Bone marrow (tissue), 2 donors: ENCODE measurements at places on chromosomes 4 and X.

DNA sequence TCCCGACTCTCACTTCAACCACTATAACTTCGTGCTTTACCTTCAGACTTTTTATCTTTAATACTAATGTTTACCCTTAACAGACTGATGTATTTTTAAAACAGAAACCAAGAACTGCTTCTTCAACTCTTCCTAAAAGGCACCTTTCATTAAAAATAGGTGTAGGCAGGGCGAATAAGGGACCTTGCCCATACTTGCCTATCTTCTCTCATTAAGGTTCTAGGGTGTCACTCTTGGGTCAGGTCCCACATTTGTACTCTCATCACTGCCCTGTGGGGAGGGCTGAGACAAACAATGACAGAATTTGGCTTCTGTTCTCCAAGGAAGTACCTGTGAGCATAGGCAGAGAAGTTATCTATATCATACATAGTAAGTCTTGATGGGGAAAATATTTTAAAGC lies 69.7 kb downstream of the ANKRD50 start:
- DNase-seq: no peak

GRCh38 chr4:159864337-159864736 lies 761.5 kb downstream of the RAPGEF2 start:
- no peak for DNase-seq

GRCh38 chr4:2934077-2934812 lies 29.0 kb downstream of the NOP14 start:
- no peak for DNase-seq

- no peak for DNase-seq
These were observed 61.3 kb upstream of the CASK start for GRCh38 chrX:41984628-41985027.

- no peak for DNase-seq
These were observed 93.3 kb downstream of the HMX1 start for GRCh38 chr4:8778291-8778690.

DNA sequence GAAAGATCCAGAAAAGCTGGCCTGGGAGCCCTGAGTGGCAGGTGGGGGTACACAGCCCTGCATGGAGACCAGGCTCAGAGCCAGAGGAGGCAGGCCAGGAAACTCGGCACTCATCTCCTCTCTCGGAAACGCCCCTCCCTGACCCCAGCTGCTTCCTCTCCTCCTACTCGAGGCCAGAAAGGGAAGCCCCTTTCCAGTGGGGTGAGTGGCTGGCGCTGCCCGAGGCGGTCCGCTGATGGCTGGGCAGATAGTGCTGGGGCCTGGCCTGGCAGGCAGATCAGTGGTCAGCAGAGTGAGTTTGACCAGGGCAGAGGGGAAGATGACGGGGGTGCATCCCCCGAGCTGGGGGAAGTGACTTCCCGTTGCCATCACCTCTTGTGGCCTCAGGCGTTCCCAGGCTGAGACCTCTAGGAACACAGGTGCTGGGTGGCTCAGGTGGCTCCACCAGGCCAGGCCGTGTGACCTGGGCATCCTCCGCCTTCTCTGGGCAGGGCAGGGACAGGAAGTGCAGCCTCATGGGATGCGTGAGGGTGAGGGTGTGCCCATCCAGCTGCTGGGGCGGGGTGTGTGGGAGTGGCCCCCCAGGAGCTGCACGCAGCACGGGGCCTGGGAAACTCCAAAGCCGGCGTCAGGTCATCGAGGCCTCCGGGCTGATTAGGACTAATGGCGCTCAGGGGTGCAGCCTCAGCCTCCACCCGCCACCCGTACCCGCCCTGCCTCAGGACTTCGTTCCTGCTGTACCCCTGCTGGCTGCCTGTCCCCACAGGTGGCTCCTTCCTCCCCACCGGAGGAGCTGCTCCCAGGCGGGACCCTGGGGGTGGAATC lies 5.7 kb downstream of the SH3BP2 start:
- peak; percentile 58 for DNase-seq

GRCh38 chrX:78659955-78660354 lies 827 bp upstream of the RTL3 start:
- no peak for DNase-seq

GRCh38 chr4:90375081-90375480 lies 247.9 kb downstream of the CCSER1 start:
- no peak for DNase-seq

GRCh38 chr4:5378002-5378401 lies 326.7 kb downstream of the STK32B start:
- DNase-seq: no peak

GRCh38 chrX:11151799-11152559 lies 40.8 kb downstream of the HCCS start:
- no peak for DNase-seq

DNA sequence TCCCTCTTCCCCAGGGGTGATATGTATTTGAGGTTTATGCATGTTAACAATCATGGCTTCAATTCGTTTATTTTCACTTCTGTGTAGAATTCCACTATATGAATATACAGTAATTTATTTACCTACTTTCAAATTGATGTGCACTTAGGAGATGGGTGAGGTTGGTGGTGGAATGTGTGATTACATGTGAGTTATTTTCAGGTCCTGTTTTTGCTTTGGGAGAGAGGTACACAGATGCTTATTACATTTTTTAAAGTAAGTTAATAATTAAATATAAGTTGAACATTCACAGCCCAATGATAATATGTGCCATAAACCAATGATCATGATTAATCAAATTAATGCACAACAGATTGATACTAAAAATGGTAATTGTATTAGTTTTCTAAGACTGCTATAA lies 79.5 kb downstream of the SPRY1 start:
- no peak for DNase-seq

- DNase-seq: no peak
These were observed 27.1 kb downstream of the RAPGEF2 start for GRCh38 chr4:159129814-159130550.

DNA sequence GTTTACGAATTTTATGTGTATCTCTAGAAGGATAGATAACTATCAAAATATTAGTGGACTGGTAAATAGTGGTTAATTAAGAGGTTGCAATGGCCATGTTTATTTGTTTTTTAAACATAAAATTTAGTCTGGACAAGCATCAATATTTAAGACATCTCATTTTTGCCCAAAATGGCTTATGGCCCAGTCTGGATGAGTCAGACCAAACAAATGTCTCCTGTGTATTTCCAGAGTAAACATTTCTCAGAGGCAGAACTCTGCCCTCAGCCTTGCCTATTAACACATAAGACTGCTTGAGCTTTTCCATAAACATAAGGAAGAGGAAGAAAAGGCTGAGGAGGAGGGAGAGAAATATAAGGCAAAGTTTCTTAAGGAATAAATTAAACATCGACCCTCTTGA lies 277.1 kb upstream of the DIAPH2 start:
- DNase-seq: no peak

DNA sequence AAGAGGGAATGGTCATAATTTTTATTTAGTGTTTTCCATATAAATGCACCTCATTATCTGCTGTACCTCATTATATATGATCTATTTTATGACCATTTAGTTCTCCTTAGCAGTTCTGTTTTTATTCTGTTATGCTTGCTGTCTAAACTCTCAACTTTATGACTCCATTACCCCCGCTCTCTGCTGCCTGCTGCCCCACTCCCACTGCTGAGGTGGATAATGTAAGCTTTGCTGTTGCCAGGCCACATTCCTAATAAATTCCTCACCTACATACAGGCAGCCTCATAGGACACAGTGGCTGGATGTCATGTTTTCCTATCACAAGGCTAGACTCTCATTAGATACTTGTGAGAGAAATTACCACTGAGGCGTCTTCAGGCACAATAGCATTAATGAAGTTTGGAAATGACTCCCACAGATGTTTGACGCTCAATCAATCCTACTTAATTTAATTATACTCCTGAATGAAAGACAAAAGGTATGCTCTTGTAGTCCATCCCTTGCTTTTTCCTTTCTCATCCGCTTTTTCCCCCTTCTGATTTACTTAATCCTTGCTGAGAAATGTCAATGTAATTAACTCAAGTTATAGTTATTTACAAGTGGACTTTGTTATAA lies 497.5 kb upstream of the IGFBP7 start:
- no peak for DNase-seq

DNA sequence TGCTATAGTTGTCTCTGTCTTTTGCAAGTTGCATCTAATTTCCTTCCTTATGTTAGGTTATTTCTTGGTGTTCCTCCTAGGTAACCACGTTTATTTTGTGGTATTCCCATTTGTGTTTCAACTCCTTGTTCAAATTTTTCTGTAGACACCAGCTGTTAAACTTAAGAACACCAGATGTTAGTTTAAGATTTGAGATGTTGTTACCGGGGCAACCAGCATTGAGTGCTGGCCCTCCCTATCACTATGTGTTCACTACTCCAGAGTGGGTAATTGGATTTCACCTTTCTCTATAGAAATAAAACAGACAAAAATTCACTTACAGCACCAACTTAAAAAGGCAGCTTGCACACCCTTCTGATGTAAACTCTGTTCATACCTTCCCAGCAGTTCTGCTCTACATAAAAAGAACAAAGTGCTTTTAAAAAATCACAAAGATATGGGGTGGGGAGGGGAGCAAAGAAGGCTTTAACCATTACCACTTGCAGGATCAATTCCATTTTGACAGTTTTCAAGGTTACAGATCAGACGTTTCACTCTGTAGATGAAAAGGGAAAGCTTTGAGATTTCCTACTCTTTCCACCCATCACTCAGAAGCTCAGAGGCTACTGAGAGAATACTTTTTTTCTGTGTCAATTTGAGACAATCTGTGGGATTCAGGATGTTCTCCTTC lies 82.9 kb downstream of the DKK2 start:
- no peak for DNase-seq

GRCh38 chrX:129781680-129782495 lies 2.1 kb downstream of the SASH3 start:
- no peak for DNase-seq

DNA sequence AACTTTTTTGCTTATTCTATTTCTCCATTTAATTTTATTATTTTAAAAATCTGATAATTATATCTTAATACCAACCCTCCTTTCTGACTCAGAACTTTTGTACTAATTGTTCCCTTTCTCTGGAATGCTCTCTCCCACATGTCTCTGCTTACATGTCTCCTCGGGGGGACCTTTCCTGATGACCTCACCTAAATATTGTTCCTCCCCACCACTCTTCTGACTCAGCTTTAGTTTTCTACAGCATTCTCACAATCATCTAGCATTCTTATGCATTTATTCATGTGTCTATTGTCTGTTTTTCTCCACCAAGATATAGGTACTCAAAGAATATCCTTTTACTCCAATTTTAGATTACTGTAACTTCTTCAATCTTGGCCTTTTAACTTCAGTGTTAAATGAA lies 128.7 kb downstream of the MSL3 start:
- no peak for DNase-seq

- DNase-seq: no peak
These were observed 207.3 kb upstream of the RADX start for GRCh38 chrX:106404512-106404911.

DNA sequence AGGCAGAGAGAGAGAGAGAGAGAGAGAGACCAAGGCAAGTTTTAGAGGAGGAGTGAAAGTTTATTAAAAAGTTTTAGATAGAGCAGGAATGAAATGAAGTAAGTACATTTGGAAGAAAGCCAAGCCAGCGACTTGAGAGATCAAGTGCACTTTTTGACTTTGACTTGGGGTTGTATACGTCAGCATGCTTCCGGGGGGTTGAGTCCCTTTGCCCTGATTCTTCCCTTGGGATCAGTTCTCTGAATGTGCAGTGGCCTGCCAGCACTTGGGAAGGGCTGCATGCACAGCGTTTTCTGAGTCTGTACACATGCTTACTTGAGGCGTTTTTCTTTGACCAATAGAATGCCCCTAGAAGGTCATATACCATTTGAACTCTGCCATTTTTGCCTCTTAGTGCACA lies 400.5 kb downstream of the PDGFC start:
- no peak for DNase-seq

DNA sequence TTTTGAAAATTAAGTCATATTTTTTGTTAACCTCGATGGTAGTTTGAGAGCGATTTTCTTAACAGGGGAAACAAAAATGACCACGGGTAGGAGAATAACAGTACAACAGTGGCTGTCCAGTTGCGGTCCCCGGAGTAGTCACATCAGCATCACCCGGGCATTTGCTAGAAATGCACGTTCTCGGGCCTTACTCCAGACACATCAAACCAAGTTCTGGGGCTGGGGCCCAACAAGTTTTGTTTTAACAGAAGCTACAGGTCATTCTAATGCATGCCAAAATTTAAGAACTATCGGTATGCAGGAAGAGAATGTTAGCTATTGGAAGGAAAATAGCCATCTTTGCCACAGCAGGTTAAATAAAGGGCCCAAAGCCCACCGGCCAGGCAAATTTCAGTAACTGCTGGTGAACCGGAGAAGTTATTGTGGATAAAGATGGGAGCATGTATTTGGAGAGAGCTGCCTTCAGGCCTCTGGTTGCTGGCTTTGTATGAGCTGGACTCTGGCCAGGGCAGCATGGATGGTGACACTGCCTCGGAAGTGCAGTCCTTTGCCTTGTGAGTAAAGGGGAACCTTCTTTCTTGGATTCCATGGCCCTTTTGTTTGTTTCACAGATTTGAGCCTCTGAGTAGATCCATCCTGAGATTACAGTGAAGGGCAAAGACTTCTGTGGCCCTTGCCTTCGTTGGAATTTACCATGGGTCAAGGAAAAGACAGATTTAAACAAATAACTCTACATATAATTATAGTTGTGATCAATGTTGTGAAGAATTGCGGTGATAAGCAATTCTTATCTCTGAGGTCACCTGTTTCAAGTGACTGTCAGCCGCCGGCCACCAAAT lies 62.1 kb downstream of the TBC1D14 start:
- no peak for DNase-seq

DNA sequence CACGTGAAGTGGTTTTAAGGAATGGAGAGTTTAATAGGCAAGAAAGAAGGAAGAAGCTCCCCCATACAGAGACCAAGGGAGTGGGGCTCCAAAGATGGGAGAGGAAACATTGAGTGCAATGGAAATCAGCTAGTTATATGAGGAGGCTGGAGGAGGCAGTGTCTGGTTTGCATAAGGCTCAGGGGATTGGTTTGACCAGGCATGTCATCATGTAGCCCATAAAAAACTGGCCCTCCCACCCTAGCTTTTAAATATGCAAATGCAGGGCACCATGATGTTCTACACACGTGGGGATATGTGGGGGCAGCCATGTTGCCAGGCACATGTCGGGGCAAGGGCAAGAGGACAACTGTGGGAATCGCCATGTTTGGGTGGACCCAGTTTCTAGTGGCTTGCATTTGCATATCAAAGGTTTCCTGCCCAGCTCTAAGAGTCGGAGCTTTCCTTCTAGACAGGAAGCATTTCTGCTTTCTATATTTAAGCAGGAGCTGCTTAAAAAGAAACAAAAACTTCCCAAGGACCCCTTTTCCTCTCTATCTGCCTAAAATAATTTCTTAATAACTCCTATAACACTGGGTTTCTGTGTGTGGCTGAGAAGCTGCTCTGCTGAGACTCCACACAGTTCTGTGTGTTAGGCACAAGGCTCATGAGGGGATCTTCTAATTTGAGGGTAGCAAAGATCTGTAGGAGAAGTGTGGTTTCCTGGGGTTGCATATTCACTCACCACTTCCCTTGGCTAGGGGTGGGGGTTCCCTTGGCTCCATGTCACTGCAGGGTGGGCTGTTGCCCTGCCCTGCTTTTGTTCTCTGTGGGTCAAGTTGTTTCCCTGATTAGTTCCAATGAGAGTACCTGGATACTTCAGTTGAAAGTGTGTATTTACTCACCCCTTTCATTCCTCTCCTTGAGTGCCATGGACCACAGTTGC lies 113.5 kb downstream of the VSIG4 start:
- peak; percentile 17 for DNase-seq
